ENCODE measurements at places on chromosomes 6 and 20.

DNA sequence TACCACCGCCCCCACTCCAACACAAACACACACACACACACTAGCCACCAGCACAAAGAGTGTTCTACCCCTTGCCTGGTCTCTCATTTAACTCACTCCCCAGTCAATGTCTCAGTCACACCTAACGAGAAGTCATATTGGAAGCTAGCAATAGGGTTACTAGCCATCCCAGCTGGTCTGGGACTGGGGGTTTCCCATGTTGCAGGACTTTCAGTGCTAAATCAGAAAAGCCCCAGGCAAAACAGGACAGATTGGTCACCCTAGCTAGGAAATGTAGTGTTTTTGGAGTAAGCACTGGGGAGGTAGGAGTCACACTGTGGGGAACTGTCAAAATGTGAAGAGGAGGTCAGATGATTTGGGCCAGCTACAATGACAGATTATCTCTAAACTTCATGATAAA lies 158.1 kb downstream of the UNC5CL start:
- no peak for DNase-seq

DNA sequence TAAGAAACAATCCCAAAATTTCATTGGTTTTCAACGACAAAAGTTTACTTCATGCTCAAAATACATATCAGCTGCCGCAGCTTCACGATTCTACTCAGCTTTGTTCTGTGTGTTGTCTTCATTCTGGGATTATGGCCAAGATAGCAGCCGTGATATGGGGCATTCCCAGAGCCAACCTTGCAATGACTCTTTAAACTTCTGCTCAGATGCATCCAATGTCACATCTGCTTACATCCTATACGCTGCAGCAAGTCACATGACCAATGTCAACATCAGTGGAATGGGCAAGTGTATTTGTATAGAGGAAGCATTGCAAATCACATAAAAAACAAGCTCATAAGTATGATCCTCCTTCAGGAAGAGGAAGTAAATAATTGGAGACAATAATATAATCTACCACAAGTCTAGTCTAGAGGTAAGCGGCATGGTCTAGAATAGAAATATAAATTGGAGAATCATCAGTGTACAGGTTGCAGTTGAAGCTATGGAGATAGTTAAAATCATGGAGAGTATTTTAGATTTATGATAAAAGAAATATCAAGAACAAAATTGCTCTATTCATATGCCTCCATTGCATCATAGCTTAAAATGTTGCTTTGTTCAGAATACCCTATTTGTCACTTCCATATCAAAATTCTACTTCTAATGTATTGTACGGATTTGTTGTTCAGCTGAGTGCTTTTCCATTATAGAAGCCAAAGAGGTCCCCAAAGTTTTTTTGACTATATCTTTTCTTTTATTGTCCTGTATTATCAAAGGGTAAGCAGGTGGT lies 7.2 kb upstream of the C6orf141 start:
- no peak for DNase-seq

DNA sequence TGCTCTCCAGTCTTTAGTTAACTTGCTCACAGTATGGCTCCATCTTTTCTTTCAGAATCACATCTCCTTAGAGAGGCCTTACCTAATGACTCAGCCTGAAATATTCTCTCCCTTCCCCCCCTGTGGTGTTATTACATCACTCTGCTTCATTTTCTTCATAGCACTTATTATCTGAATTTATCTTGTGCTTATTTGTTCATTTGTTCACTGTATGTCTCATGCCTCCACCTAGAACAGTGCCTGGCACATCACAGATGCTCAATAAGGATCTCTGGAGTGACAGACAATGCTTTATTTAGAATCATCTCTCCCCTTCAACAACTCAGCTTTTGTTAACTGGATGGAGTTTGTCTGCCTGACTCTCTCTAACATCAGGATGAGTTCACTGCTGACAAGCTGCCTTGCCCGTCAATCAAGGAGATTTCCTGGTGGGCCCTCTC lies 96.6 kb upstream of the MAN1A1 start:
- DNase-seq = no peak

GRCh38 chr20:45861221-45862075 lies 4.0 kb downstream of the ZSWIM3 start:
- no peak for DNase-seq

DNA sequence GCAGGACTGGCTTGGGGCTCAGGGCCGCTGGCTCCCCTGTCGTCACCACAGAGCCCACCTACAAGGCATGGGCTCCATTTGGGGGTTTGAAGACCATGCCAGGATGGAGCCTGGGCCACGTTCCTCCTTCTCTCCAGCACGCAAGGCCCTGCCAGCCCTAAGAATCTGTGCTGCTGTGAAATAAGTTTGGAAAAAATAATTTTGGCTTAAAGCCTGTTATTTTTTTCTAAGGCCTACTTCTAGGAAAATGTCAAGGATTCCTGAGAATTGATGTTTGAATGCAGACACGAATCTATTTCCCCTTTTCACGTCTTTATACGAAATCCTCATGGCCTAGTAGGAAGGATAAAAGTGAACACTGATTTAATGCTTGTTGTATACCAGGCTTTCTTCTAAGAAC lies 107.5 kb downstream of the LRFN2 start:
- no peak for DNase-seq

DNA sequence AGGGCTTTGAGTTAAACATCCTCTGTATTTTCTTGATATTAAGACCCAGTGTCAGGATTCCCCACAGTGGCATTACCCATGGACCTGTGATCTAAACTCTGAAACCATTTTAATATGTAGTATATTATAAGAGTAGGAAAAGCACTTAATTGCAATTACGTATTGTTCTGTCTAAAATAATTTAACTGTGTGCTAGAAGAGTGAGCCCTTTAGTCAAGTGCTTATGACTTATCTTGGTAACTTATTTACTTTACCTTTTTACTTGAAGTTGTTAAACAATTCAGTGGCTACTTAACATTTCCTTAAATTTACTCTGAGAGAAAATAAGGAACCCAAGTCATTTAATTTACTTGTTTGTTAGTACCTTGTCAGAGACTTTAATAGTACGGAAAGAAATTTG lies 173.6 kb downstream of the CDKAL1 start:
- no peak for DNase-seq

GRCh38 chr6:72619883-72620696 lies 1.8 kb upstream of the KCNQ5 start:
- peak; percentile 55 for DNase-seq

GRCh38 chr20:48191200-48191599 lies 405.9 kb upstream of the SULF2 start:
- no peak for DNase-seq

- no peak for DNase-seq
Observed at GRCh38 chr6:78492351-78493017, 374.9 kb upstream of the IRAK1BP1 start.

DNA sequence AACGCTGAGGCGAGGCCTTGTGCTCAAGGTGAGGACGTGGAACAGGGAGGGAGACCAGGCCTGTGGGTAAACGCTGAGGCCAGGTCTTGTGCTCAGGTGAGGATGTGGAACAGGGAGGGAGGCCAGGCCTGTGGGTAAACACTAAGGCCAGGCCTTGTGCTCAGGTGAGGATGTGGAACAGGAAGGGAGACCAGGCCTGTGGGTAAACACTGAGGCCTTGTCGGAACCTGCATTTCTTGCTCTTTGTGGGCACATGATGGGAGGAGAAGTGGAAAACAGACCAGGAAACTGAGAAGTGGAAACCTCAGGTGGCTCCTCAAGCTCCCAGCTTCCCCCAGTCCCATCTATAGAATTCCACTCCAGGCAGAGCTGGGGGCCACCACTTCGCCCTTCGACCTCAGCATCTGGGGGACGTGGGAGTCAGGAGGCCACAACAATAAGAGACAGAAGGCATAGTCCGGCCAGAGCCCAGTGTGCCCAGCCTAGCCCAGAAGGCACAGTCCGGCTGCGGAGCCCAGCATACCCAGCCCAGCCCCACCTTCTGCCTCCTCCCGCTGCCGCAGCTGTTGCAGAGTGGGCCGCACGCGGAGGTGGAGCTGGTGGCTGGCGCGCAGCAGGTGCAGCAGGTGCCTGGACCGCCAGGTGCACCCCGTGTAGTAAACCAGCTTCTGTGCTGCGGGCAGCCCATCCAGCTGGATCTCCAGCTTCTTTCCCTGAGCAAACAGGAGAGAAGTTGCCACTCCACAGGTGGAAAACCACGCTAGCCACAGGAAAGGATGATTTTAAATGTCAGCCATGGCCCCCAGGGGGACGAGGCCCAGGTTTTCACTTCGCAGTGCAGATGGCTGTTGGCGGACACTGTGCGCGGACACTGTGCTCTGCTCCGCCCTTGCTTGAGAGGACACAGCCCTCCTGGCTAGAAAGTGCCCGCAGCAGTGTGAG lies 17.5 kb downstream of the FRMD1 start:
- DNase-seq = no peak

- DNase-seq = no peak
Observed at GRCh38 chr6:139942331-139942730, 567.9 kb upstream of the CITED2 start.

GRCh38 chr6:11232193-11232769 lies at the start of gene NEDD9:
Gene NEDD9 (minus strand): TSS chr6:11232668. CDS start chr6:11232515, 153 bp downstream.
- DNase-seq = peak; percentile 95

DNA sequence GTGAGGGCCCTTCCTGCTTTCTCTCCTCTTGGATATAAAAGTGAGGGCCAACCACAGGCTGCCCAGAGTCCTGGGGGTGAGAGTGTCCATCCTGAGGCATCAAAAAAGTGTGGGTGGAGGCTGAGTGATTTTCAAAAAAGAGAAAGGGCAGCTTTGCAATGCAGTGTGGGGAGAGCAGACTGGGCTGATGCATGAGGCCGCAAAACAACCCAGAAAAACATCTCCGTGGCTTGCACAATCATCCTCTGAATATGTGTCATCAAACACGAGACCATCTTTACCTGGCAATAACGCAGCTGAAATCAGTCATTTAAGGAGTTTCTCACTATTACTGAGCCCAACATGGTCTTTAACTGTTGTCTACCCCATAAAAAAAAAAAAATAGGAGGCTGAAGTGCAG lies 191.2 kb upstream of the SOX4 start:
- DNase-seq = no peak

GRCh38 chr20:62925420-62926228 lies 681 bp downstream of the DIDO1 start:
- peak; percentile 36 for DNase-seq

- no peak for DNase-seq
Observed at GRCh38 chr20:32439132-32439829, 81.2 kb downstream of the ASXL1 start.

DNA sequence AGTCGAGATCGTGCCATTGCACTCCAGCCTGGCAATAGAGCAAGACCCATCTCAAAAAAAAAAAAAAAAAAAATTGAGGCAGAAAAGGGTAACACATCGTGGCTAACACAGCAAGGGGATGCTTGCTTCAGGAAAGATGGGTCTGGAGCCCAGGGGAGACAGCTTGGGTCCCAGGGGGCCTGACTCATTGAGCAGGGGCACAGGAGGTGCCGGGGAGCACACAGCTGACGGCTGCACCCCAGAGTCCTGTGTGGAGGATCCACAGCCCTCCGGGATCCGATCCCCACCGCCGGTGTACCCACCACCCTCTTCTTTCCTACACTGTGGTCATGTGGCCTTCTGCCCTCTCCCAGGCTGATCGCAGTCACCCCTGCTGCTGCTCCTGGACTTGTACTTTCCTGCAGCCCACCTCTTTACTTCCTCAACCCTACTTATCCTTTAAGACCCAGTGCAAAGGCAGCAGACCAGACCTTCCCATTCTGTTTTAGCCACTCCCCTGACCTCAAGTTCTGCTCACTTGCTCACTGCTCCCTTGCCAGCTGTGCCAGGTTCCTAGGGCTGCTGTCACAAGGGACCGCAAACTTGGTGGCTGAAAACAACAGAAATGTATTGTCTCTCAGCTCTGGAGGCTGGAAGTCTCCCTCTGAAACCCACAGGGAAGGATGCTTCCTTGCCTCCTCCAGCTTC lies 17.6 kb upstream of the EZR start:
- DNase-seq = no peak

All from CD4-positive, alpha-beta T cell treated with Interleukin-15 for 4 hours (primary cell).